ENCODE measurements at places on chromosomes 1 and 21. TPM values are rescaled to one million over a fixed set of nuclear protein-coding genes. Genes with fewer than 3 reads are reported as not detected.

- H3K4me1 ChIP-seq, result peaks cover 14% of the 10 kb centered on the region
- DNase-seq, result no peak
- H3K4me3 ChIP-seq, result no peak overlapping the region
- no peaks in the 10 kb centered on the region for H3K27me3 ChIP-seq
Measured at GRCh38 chr1:228079013-228079412, 3.5 kb upstream of the ARF1 start.

DNA sequence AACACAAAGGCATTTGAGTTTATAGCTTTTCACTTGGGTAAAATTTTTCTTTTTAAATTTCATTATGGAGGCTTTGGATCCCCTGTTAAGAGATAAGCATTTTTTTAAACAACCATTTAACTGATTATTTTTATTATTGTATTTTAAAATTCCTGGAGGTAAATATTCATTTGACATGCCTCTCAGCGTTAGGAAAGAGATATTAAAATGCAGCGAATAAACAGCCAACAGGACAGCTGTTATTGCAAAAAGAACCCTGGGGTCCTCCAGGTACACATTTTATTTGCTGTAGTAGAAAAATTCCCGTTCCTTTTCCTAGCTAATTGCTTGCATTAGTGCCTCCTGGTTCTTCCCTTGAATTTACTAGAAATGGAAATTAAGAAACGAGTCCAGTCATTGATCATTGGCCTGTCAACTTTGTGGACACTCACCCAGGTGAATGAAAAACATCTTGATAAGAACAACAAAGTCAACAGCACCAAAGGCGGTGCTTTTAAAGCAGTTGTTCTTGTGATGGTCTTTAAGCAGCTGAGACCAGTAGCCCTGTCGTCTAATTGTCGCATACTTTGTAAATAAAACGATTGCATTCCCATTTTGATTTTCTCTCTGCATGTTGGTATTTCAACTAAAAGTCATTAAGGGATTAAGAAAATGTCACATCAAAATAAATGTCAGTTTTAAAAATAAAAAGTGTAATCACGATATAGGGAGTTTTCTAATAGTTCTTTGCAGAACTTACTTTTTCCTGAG is 282.4 kb downstream of the GRIK1 start:
- peaks cover 15% of the 10 kb centered on the region for H3K4me1 ChIP-seq
- H3K4me3 ChIP-seq, result no peak overlapping the region
- no peaks in the 10 kb centered on the region for H3K36me3 ChIP-seq
- no peaks in the 10 kb centered on the region for H3K27me3 ChIP-seq
- peak overlapping the region; percentile 88 for H3K27ac ChIP-seq

AMPD1 gene
- not detected for total RNA-seq

GRCh38 chr1:93734999-93735398 is 53.4 kb upstream of the BCAR3 start:
- H3K36me3 ChIP-seq, result no peaks in the 10 kb centered on the region
- H3K4me1 ChIP-seq, result peaks cover 79% of the 10 kb centered on the region
- H3K4me3 ChIP-seq, result no peak overlapping the region

GRCh38 chr1:8460132-8460544 is 142.2 kb downstream of the SLC45A1 start:
- peak overlapping the region; percentile 17 for H3K27ac ChIP-seq
- peak; percentile 58 for DNase-seq
- H3K4me3 ChIP-seq, result no peak overlapping the region

DNA sequence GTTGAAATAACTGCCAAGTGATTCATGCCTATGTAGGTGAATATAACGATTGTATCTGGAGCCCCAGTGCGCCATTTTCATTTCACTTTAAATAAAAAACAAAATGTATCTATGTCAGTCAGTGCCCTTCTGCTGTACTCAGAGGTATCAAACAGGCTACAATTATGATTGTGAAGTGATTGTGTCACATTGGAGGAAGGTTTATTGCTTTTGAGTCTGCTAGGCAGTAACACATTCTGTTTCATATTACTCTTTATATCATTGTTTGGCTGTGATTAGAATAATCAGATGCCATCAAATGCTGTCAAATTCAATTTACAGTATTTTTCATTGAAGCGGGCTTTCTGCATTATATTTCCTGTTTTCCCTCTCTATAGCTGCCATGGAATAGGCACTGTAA is 171.9 kb downstream of the KCTD3 start:
- no peak for DNase-seq
- H3K27me3 ChIP-seq, result no peaks in the 10 kb centered on the region
- no peak overlapping the region for H3K4me3 ChIP-seq
- no peaks in the 10 kb centered on the region for H3K4me1 ChIP-seq

DNA sequence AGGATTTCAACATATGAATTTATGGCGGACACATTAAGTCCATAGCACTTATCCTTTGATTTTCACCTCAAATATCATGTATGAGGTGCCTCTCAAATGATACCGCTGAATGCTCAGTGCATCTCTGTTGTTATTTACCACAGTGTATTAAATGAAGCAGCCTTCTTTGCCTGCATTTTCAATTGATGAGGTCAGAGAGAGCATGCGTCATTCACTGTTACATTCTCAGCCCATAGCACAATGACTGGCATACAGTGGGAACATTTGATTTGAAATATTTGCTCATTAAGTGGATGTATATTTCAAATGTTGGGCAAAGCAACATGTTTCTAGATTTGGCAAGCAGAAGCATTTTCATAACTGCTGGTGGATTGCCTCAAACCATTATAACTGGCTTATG is 45.7 kb downstream of the LRRC7 start:
- no peak for DNase-seq
- no peak overlapping the region for H3K27ac ChIP-seq
- H3K27me3 ChIP-seq, result no peaks in the 10 kb centered on the region

NFYC gene
- 32.5 TPM for total RNA-seq

DNA sequence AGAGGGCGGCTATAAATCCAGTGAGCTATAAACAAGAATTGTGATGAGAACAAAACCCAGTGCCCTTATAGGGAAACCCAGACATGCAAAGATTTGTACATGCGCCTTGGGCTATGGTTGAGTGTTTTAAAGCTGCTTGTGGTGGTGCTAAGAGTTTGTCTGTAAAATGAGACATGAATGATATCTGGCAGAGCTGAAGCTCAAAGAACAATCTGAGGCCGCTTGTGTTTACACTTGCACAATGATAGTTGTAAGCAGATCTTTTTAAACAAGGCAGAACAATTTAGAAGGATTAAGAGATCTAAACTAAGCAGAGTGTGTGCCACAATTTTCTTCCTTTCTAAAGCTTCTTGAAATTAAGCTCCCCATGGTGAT is 80.4 kb upstream of the ADAMTS5 start:
- H3K27me3 ChIP-seq, result no peaks in the 10 kb centered on the region
- no peak overlapping the region for H3K27ac ChIP-seq
- no peak for DNase-seq
- peaks cover 6% of the 10 kb centered on the region for H3K4me1 ChIP-seq
- no peak overlapping the region for H3K4me3 ChIP-seq
- no peaks in the 10 kb centered on the region for H3K36me3 ChIP-seq

MMP23B gene
- 0.79 TPM for total RNA-seq

DNA sequence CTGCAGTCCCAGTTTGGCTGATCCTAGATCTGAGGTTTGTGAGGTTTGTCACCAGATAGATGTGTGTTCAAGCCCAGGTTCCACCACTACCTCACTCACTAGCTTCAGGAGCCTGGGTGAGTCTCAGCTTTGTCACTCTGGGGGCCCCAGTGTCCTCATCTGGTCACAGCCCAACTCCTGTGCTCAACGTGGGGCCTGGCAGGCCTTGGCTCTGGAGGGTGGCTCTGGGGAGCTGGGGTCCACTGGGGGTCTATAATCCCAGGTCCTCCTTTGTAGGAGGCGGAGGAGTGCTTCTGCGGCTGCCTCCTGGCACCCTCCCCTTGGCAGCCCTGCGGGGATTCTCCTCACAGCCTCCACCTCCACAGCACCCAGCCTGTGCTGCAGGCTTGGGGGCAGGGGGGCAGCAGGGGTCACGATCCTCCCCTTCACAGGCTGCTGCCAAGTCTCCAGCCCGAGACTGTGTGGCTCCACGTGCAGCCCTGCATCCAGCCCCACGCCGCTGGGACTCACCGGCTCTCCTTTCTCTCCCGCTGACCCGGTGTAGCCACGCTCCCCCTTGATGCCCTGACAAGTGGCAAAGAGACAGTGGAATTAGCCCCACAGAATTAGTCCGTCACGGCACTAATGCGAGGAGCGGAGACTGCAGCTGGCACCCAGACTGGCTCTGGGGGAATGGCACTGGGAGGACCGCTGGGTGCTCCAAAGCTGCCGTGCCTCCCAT is 22.5 kb upstream of the PEF1 start:
- no peak overlapping the region for H3K4me3 ChIP-seq
- no peak for DNase-seq
- peaks cover 92% of the 10 kb centered on the region for H3K36me3 ChIP-seq
- no peak overlapping the region for H3K27ac ChIP-seq

All from SJSA1 (cell line).